ENCODE measurements at places on chromosomes 6 and 20.

- DNase-seq, result no peak
Observed at GRCh38 chr20:46359233-46359751, 47.1 kb downstream of the ELMO2 start.

DNA sequence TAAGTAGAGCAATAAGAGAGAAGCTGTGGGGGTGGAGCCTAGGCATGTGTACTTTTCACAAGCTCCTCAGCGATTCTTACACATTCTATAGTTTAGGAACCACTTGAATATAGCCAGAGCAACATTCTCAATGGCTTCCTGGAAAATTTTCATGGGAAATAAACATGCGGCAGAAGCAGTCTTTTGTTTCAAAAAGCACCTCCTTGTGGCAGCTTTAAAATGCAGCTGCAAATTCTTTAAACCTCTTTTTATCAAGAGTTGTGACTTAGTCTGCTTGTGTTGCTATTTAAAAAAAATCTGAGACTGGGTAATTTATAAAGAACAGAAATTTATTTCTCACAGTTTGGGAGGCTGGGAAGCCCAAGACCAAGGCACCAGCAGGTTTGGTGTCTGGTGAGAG is 23.8 kb downstream of the NKX2-2 start:
- no peak for DNase-seq

DNA sequence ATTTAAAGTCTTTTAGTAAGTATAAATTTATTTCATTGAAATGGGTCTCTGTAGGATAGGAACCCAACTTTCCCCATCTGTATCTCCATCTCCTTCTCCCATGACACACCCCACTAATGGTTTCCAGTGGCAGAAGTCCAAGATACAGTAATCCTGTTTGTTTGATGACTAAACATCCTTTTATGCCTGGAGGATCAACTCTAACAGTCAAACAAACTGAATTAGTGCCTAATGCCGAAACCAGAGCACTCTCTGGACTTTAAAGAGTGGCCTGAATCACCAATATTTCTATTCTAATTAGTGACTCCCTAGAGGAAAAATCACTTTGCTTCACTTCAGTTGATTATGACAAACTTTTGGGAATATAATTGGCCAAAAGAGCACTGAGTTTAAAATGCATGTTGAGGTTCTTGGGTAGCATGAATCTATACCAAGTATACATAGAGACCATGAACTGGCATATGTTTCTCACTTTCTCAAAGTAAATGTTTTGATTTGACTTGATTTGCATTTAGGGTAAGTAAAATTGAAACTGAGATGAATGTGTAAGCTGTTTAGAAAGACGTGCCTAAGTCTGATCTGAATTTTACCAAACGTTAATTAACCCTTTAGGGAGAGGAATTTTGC is 776.4 kb upstream of the NRSN1 start:
- DNase-seq, result peak; percentile 31

DNA sequence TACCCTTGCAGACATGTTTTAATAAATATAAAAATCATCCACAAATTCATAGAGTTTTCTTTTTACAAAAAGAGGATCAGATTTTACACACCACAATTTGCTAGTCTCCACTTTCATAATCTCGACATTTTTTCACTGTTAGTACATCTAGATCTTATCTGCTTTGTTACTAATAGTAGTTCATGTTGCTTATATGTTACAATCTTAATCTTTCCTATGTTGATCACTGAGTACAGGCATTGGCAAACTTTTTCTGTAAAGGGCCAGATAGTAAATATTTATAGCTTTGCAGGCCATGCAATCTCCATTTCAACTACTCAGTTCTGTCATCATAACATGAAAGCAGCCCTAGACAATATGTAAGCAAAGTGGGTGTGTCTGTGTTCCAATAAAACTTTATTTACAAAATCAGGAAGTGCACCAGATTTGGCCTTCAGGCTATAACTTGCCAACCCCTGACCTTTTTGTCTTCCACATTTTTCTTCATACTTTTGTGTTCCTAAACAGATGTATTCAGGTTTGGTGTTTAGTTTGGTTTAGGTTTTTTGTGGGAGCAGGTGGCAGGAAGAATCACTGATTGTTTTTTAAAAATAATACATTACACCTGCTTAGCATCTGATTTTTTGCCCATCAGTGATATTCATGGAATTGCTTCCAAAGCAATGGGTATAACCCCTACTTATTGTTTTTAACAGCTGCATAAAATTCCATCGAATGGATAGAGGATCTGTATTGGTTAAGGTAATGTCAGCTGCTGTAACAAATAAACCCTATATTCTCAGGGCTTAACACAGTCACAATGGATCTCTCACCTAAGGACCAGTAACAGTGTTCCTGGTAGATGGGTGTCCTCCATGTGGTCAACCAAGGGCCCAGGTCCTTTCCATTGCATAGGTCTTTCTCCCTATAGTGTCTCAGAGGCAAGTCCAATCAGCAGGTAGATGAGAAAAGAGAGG is 61.2 kb downstream of the EYA2 start:
- DNase-seq, result no peak

GRCh38 chr6:124962639-124963415 is 590 bp downstream of the RNF217 start:
- peak; percentile 46 for DNase-seq

GRCh38 chr6:47804821-47805220 is 23.0 kb downstream of the OPN5 start:
- no peak for DNase-seq

GRCh38 chr6:31400467-31401289 is 2.7 kb upstream of the MICA start:
- DNase-seq, result peak; percentile 35

- DNase-seq, result no peak
Observed at GRCh38 chr6:105921781-105922180, 164.4 kb upstream of the PRDM1 start.

GRCh38 chr20:48782901-48783308 is 44.9 kb downstream of the PREX1 start:
- DNase-seq, result no peak

- DNase-seq, result no peak
Observed at GRCh38 chr6:31906122-31906521, 4.2 kb upstream of the ZBTB12 start.

DNA sequence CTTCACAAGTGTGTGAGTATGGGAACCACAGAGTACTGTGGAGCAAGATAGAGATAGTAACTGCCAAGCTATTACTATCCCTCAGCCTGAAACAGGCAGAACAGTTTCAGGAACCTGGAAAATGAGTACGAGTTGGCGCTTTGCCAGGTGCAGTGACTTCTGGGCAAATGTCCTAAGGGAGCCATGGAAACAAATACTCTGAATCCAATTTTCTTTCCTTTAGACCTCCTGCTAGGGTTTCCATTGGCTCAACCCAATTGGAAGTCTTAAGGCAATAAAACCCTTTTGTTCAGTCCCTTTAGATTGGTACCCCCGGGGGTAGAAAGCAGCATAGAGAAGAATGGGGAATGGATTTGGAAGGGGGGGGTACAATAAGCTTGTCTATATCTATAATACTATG is 205.0 kb upstream of the EPHA7 start:
- no peak for DNase-seq

DNA sequence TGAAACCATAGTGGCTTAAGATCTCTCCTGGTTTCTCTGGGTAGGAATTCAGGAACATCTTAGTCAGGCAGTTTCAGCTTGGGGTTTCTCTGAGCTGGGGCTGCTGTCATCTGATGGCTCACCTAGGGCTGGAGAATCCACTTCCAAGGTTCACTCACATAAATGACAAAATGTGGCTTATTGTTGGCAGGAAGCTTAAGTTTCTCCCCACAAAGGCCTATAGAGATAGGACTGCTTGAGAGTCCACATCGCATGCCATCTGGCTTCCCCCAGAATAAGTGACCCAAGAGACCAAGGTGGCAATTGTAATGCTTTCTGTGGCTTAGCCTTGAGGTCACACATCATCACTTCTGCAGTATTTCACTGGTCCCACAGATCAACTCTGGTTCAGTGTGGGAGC is 131.4 kb downstream of the EDN1 start:
- no peak for DNase-seq

- DNase-seq, result no peak
Observed at GRCh38 chr20:62970307-62971210, 18.1 kb downstream of the SLC17A9 start.

DNA sequence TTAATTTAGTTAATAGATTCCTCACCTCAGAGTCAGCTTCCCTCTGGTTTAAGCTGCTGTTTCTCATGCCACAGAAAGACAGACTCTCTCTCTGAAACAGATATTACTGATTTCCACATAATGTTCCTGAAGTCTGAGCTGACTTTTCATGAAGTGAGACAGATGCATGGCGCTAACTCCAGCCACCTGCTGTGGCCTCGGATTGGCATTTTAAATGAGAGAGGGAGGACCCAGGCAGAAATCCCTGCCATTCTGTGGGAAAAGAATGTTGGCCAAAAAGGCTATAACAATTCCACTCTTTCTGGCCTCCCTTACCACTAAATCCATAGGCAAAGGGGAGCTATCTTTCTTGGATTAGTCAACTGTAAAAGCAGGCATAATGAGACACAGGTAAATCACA is 354.1 kb upstream of the CDH4 start:
- no peak for DNase-seq

DNA sequence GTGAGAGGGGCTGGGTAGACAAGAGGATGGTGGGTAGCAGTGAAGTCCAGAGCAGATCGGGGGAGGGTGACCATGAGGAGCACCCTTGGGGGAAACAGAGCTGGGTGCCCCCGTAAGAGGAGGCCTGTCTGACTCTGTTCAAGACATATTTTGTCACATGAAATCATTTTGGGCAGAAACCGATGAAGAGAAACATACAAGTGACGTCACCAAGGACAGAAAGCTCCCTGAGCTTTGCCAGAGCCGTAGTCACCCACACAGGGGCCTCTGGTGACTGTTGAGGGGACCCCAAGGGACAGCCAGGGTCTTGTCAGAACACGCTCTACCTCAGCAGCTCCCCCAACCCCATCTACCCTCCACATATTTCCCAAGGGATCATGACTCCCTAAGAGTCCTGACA is 39.2 kb downstream of the GPR6 start:
- DNase-seq, result no peak

- DNase-seq, result no peak
Observed at GRCh38 chr6:170099387-170099786, 191.5 kb downstream of the DLL1 start.

DNA sequence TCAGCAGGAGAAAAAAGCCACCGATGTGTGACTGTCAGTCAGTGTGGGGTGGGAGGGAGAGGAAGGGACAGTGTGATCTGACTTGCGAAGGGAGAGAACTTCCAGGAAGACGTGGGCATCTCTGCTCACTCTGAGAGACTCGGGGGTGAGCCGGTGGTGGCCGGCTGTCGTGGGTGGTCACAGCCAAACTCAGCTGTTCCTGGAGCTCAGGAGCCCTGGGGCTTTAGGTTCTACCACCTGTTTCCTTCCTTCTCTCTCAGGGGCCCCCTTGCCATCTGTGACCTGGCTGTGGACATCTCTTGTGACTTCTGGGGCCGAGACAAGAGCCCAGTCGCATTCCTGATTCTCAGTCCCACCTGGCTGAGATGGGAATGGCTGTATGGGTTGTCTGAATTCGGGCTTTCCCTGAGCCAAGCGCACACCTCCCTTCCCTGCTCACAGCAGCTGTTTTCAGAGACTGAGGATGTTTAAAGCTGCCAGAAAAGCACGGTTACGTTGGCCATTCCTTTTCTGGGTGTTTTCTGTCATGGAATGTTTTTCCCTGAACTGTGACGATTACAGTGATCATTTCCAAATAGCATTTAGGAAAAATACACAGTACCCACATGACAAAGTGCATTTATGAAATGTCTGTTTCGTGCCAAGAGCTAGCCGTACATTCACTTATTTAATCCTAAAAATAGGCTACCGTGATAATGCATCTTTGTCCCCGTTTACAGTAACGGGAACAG is 36.5 kb downstream of the SYNJ2 start:
- no peak for DNase-seq

DNA sequence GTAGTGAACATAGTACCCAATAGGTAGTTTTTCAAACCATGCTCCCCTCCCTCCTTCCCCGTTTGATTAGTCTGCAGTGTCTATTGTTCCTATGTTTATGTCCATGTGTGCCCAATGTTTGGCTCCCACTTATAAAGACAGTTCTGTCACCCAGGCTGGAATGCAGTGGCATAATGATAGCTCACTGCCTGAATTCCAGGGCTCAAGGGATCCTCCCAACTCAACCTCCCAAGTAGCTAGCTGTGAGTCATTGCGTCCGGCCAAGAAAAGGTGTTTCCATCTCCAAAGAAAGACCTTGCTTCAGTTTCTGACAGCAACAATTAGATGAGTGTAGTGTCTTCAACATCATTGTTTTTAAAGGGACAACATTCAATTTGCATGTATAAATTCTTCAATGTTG is 131.1 kb upstream of the CEP162 start:
- DNase-seq, result peak; percentile 4

DNA sequence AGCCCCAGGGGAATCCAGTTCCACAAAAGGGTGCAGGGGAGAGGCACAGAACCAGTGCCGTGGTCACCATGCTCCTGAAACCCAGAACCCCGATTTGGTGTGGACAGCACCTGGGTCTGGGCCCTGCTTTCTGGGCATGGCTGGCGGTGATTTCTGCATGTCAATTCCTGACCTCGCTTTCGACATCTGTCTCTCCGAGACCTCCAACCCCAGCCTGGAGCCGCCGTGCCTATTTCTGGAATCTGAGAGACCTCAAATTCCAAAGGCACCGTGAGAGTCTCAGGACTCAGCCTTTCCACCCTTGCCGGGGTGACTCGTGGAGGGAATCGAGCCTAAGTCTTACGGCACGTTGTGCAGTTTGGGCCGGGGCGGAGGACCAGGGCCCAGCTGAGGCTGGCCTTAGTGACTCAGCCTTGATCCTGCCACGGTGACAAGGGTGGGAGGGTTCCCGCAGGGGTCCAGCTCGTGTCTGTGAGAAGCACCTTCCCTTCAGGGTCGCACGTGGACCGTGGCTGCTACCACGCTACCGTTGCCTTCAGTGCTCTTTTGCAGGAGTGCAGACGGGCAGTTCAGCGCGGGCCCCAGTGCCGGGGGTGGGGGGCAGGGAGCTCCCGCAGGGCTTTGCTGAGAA is 133.7 kb downstream of the PXDC1 start:
- DNase-seq, result no peak

- no peak for DNase-seq
Observed at GRCh38 chr6:99559057-99559456, 9.4 kb downstream of the CCNC start.

DNA sequence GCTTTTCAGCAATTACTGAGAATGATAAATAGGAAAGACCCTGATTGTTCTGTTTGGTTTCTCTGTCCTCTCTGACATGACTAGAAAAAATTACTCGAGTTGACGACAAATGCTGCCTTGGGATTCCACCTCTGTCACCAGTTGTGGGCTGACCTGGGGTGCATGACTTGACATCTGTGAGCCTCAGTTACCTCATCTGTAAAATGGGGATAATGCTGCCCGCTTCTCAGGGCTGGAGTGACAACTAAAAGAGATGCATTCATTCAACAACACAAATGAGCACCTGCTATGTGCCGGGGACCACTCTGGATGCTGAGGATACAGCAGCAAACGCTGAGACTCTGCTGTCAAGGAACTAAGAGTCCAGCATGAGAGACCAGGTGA is 94.8 kb downstream of the NFATC2 start:
- no peak for DNase-seq

DNA sequence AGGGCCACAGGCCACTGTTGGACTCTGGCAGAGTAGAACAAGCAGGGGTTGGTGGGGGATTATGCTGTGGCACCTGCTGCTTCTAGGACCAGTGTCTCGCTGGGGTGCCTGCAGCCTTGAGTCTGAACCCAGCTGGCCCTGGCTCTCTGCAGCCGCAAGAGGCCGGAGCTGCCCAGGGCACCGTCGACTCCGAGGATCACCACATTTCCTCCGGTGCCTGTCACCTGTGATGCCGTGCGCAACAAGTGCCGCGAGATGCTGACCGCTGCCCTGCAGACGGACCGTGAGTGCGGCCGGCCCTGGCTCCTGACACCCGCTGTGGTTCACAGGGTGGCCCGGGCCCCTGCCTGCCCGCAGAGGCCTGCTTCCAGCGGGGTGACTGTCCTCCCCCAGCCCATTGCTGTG is 6.2 kb downstream of the TCEA2 start:
- DNase-seq, result no peak
